CD14-positive monocyte (primary cell): ENCODE measurements at places on chromosomes 7 and 10. TPM values are rescaled to one million over a fixed set of nuclear protein-coding genes. Genes with fewer than 3 reads are reported as not detected.

DNA sequence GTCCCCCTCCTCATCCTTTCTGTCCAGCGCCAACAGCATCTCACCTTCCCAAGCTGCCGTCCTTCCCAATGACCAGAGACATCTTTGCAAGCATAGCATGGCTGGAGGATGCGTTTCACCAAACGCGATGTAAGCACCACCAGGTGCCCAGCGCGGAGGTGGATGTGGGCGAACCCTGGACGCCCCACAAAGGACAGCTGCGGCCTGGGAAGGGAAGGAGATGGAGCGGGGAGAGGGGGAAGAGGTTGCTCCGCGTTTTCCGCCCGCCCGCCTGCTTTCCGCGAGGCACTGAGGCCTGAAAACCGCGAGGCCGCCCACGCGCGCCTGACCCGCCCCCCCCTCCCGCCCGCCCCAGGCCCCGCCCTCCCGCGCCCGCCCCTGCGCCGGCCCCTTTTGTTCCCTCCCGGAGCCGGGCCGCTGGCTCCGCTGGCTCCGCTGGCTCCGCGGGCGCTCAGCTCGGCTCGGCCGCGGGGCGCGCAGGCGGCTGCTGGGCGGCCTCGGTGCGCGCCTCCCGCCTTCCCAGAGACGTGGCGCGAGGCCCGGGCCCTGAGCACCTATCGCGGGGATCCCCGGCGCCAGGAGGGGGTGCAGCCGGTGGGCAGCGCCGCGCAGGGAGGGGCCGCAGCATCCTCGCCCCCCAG lies at the start of gene CLIP2:
CLIP2 (plus strand) TSS at position 390 of the 641 bp plus-strand sequence. CDS start 28,140 bp downstream, outside the sequence.
- peak within 1 kb of the TSS; percentile 56 for H3K4me3 ChIP-seq
- peak; percentile 61 for DNase-seq
- peaks cover 38% of the 10 kb centered on the region for H3K4me1 ChIP-seq
- peak within 1 kb of the TSS; percentile 51 for H3K27ac ChIP-seq
- H3K36me3 ChIP-seq, result no peaks in the 10 kb centered on the region
- no peaks in the 10 kb centered on the region for H3K27me3 ChIP-seq

Gene TMEM196
- polyA plus RNA-seq, result not detected

- DNase-seq, result peak; percentile 53
- H3K27me3 ChIP-seq, result no peaks in the 10 kb centered on the region
- H3K27ac ChIP-seq, result no peak overlapping the region
- peaks cover 31% of the 10 kb centered on the region for H3K36me3 ChIP-seq
- H3K4me3 ChIP-seq, result no peak overlapping the region
Observed at GRCh38 chr7:157273208-157274093, 63.4 kb upstream of the DNAJB6 start.

Gene GNGT1
- not detected in 2 replicates for polyA plus RNA-seq

Gene FAM237B
- not detected for polyA plus RNA-seq

DNA sequence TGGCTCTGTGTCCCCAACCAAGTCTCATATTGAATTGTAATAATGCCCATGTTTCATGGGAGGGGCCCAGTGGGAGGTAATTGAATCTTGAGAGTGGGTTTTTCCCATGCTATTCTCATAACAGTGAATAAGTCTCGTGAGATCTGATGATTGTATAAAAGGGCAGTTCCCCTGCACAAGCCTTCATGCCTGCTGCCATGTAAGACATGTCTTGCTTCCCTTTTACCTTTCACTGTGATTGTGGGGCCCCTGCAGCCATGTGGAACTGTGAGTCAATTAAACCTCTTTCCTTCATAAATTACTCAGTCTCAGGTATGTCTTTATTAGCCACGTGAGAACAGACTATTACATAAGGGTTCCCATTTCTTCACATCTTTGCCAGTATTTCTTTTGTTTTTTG lies 97.1 kb upstream of the CPXM2 start:
- no peak overlapping the region for H3K4me3 ChIP-seq
- no peak for DNase-seq
- peaks cover 63% of the 10 kb centered on the region for H3K27me3 ChIP-seq
- H3K36me3 ChIP-seq, result no peaks in the 10 kb centered on the region
